ENCODE measurements at places on chromosomes 16 and 17.

DNA sequence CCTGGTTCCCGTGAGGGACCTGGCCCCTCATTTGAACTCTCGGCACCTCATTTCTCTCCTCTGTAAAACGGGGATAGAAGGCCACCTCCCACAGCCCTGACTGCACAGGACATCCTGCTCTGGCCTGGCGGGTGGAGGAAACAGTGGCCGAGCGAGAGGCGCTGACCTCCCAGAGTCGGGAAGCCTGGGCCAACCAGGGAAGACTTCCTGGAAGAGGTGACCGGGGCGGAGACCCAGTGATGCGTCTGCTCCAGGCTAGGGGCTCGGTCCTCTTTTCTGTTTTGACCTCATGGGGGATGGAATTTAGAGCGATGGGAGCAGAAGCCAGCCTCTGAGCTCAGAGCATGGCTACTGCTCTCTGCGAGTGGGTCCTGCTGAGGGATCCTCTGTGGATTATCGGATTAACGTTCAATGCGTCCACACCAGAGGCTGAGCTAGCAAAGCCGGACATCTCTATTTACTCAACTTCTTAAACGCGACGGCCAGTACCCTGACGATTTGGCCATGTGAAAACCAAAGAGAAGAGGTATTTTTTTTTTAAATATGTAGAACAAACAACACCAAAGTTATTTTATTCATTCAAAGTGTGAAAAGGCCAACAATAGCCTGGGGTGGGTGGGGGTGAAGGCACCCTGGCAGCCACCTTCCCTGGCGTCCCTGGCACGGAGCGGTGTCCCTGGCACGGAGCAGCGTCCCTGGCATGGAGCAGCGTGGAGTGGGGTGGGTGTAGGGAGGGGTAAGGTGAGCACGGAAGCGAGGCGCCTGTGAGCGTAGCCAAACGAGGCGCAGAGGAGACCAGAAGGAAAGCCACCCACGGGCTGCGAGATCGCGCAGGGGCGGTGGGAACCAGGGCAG lies 9.2 kb upstream of the MSLN start:
- no peak for DNase-seq

DNA sequence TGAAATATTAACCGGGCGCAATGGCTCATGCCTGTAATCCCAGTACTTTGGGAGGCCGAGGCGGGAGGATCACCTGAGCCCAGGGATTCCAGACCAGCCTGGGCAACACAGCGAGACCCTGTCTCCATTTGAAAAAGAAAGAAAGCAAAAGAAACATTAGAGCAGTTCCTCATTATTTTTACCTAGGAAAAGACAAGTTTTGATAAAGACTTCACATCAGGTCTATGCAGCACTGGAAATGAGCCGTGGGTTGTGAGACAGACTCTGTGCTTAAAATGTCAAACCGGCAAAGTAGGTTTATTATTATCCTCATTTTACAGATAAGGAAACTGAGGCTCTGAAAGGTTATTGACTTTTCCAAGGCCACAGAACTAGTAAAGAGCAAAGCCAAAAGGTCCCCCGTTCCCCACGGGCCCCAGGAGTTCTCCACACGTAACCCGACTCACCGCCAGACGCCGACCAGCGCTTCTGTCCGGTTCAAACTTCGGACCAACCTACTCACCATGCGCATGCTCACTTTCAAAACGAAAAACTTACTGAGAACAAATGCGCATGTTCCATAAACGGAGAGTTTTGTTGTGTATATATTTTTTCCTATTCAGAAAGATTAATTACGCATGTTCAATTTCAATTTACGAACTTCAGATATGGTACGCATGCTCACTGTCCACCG lies 356 bp downstream of the TUBD1 start:
- no peak for DNase-seq

DNA sequence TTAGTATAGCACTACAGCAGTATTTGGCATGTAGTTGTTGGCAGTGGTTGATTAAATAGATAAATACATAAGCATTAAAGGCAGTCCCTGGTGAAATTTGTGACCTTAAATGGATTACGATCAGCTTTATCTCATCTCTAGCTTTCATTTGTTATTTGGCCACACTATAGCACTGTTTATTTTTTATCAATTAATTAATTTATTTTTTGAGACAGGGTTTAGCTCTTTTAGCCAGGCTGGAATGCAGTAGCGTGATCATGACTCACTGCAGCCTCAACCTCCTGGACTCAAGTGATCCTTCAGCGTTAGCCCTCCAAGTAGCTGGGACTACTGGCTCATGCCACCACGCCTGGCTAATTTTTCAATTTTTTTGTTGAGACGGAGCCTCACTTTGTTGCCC lies 18.7 kb upstream of the ARHGAP17 start:
- no peak for DNase-seq

- no peak for DNase-seq
These were observed 31.4 kb downstream of the COX11 start for GRCh38 chr17:54937018-54937417.

DNA sequence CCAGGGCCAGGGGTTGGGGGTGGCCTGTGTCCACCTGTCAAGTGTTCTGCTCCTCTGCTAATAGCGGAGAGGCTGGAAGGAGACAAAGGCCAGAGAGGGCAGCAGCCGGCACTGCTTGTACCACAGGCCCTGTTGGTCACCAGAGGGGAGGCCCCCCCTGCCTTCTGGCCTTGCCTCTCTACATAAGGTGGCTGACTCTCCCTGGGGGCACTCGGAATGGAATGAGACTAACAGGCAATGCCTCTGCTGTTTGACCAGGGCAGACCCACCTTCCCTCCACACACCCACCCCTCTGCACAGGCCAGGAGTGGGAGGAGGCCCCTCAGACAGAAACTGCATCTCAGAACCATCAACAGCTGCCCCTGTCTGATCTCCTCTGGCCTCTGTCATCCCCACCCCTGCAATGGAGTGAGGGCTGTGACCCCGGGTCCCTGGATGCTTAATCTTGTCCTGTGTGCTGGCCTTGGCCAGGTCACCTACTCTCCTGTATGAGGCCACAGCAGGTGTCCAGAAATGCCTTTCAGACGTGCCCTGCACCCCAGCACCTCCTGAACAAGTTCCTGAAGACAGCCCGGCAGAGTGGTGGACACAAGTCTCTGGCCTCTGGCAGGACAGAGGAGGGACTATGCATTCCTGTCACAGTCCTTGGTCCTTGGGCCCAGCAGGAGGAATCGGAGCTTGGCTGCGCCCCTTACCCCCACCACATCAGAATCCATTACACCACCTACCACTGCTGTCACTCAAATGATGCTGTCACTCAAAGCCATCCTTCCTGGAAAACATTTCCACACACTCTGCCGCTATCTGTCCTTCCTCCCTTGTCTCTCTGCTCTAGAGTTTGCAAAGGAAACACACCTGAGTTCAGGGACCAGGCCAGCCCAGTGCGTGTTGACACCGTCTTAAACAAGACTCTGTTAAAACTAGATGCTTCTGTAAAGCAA lies 107.5 kb upstream of the ZNF750 start:
- DNase-seq: no peak

GRCh38 chr17:2107506-2107905 lies 52.6 kb downstream of the HIC1 start:
- DNase-seq: no peak

DNA sequence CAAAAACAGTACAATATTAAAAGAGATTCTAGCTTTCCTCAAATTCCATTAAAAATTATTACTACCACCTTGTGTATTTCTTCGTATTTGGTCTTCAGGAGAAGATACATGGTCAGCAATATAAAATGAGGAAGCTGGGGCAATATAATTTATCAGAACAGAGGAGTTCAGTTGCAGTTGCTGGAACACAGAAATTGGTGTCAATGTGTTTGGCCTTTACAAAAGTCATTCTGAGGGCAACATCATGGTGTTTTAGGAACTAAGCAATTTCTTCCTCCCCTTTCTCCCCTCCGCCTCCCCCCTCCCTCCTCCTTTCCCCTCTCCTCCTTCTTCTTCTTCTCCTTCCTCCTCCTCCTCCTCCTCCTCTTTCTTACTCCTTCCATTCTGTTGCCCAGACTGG lies 102.1 kb downstream of the YPEL2 start:
- no peak for DNase-seq

- no peak for DNase-seq
These were observed 230.4 kb downstream of the C16orf78 start for GRCh38 chr16:49603956-49604355.

- no peak for DNase-seq
These were observed 22.4 kb downstream of the ATAD5 start for GRCh38 chr17:30854146-30854545.

DNA sequence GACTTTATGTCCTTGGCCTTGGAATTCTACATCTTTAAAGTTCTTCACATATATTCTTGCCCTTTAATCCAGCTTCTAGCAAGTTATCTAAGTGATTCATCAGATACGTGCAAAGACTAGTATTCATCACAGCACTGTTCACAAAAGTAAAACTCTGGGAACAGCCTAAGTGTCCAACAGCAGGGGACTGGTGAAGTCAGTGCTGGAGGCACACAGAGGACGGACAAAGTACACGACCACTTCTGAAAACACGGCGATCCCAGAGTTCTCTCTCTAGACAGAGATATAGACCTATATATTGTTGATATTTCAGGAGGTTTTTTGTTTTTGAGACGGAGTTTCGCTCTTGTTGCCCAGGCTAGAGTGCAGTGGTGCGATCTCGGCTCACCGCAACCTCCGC lies 12.8 kb downstream of the CTRB1 start:
- no peak for DNase-seq

DNA sequence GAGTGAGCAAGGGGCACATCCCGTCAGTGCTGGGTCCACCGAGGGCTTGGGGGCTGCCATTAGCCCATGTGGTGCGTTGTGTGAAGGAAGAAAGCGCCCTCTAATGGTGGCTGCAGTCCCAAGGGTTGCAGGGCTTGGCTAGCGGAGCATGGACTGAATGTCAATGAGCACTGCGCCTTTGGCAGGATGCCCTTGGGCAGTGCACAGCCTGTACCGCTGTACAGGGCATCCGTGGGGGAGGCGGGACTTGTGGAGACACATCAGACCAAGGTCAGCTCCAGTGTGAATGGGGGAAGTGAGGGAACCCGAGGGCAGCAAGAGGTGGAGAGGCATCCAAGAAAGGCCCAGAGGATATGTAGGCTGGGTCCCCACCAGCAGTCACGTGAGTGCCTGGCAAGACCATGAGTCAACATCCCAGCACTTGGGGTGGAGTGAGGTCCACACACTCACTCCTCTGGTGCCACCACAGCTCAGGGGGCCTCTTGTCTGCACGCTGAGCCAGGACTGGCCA lies 75.5 kb upstream of the MED9 start:
- no peak for DNase-seq

GRCh38 chr17:45784741-45785479 lies 790 bp downstream of the CRHR1 start:
- peak; percentile 18 for DNase-seq

DNA sequence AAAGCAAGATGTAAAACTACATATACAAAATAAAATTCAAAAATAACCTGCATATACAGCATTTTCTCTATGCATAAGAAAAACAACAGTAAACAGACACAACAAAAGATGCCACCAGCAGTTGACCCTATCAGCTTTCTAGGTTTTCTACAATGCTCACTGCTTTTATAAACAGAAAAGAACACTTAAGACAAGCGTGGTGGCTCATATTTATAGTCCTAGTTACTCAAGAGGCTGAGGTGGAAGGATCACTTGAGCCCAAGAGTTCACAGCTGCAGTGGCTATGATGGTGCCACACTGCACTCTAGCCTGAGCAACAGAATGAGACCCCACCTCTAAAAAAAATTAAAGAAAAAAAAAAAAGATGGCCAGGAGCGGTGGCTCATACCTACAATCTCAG lies 46.5 kb upstream of the ATP2A3 start:
- no peak for DNase-seq

- DNase-seq: no peak
These were observed 7.4 kb downstream of the CAPN15 start for GRCh38 chr16:534856-535445.

DNA sequence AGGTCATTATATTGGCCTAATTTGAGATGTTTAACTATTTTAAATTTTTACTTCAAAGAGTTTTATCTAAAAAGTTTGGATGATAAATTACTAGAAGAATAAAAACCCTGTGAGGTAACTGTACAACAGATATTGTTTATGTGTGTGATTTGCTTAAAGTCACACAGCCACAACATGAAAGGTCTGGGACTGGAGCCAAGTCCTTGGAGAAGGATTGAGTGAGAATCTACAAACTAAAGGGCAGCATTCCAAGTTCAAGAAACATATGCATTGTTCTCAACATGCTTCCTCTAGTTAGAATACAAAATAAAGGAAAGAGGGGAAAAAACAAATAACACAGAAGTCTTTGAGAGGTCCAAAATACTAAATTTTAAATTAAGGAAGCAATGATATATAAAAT lies 131.5 kb upstream of the MON1B start:
- DNase-seq: no peak

DNA sequence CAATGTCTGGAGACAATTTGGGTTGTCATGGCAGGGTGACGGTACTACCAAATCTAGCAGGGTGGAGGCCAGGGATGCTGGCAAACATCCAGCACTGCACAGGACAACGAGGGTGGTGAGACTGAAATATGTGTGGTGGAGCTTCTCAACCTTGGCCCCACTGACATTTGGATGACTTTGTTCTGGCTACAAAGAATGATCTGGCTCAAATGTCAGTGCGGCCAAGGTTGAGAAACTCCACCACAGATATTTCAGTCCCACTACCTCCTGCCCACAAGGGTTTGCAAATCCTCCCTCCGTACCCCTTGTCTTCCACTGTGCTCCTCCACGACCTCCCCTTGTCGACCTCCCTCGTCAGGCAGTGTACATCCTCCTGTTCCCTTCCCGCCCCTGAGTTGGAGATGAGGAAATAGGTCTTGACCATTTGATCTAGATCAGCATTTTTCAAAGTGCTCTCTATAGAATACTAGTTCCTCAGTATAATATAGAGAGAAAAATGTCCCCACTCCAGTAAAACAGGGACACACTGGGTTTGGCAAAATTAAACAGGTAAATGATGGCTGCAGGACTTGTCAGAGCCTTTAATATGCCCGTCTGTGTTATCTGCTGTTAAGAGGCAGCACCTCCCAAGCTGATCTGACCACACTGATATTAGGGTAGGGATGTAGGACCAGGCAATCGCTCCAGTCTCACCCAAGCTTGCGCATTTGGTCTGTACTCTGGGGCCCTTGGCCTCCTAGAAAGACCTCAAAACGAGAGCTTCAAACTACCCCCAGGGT lies 6.8 kb downstream of the OSGIN1 start:
- no peak for DNase-seq
